ENCODE measurements at places on chromosomes 5 and 9. TPM values are rescaled to one million over a fixed set of nuclear protein-coding genes. Genes with fewer than 3 reads are reported as not detected.

CXCL14 gene
- 15.5 TPM for total RNA-seq

ENTPD2 gene
- 0.39 TPM for total RNA-seq

ALDH1A1 gene
- total RNA-seq = not detected

MYOZ3 gene
- not detected for total RNA-seq

MVB12B gene
- total RNA-seq = 1.6 TPM

PCDHGB3 gene
- total RNA-seq = 0.31 TPM

CNTLN gene
- total RNA-seq = 2.8 TPM

GCNT4 gene
- total RNA-seq = 2.5 TPM

TLX3 gene
- total RNA-seq = not detected

LCN6 gene
- total RNA-seq = not detected

BAG1 gene
- total RNA-seq = 33.8 TPM

LHX3 gene
- total RNA-seq = not detected

IFNB1 gene
- not detected for total RNA-seq

CATSPER3 gene
- total RNA-seq = not detected

PRRT1B gene
- total RNA-seq = not detected

PCA3 gene
- not detected for total RNA-seq

LECT2 gene
- not detected for total RNA-seq

Measured in hair follicular keratinocyte (primary cell).